ENCODE measurements at places on chromosomes 6 and 20.

GRCh38 chr6:112331306-112331705 is 15.8 kb upstream of the RFPL4B start:
- DNase-seq: no peak

DNA sequence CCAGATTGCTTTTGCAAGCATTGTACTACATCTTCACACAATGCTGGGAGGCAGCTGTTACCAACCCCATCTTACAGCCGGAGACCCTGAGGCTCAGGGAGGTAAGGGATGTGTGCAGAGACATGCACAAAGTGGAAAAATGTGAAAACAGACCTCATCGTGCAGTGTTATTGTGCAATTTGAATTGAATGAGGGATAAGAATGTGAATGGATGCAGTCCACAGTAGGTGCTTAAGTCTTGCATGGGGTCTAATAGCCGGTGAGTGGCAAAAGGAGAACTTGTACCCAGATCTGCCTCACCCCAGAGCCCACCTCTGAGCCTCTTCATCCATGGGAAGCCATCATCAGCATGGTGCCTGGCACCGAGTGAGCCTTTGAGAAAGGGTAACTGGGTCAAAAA is 42.1 kb downstream of the SLC52A3 start:
- DNase-seq: no peak

DNA sequence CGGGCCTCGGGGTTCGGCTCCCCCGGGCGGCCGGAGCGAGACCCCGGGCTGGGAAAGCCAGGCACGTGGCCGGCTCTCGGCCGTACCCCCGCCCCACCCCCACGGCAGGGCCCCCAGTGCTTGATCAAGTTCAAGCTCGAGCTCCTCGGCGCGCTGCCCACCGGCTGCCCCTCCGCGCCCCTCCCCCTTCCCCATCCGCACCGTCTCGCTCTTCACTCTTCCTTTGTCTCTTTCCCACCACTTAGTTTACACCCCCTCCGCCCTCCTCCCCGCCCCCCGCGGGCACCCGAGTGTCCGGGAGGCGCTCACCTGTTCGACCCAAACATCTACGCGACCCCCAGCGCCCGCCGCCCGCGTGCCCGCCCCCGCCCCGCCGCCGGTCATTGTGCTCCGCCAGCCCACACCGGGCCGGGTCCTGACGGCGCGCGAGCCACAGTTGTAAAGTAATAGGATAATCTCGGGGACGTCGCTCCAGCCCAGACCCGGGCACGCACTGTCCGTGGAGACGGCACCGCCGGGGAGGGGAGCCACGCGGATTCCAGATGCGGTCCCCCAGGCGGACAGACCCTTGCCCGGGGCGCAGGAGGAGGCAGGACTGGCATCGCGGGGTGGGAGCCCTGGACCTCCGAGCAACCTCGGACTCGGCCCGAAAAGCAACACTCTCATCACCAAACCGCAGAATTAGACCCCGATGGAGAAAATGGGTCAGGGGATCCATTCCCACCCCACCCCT is 100.7 kb downstream of the NOL4L start:
- DNase-seq: no peak

- DNase-seq: no peak
These were observed 178.8 kb downstream of the IBTK start for GRCh38 chr6:82068721-82069120.

- DNase-seq: no peak
These were observed 244.4 kb upstream of the TCF21 start for GRCh38 chr6:133644548-133644891.

DNA sequence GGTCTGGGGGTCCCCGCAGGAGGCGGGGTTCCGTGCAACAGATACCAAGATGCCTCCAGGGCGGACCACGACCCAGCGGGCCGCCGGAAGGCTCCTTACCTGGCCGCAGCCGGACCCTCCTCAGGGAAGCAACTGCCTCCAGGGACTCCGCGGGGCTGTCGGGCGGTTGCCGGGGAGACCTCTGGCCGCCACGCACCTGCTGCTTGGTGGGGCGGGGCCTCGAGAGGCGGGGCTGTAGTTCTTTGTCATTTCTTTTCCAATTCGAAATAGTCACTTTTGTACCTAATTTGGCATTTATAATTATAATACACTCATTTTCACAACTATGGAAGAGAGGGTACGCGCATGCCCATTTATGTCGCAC is 647 bp downstream of the AK9 start:
- peak; percentile 25 for DNase-seq

- no peak for DNase-seq
These were observed 21.9 kb upstream of the RAB22A start for GRCh38 chr20:58287638-58288037.

GRCh38 chr20:53622247-53623133 is 28.9 kb upstream of the ZNF217 start:
- DNase-seq: no peak

- no peak for DNase-seq
These were observed 72.7 kb downstream of the SOX4 start for GRCh38 chr6:21666201-21666691.

- DNase-seq: no peak
These were observed 14.8 kb downstream of the ERMARD start for GRCh38 chr6:169766232-169766631.

DNA sequence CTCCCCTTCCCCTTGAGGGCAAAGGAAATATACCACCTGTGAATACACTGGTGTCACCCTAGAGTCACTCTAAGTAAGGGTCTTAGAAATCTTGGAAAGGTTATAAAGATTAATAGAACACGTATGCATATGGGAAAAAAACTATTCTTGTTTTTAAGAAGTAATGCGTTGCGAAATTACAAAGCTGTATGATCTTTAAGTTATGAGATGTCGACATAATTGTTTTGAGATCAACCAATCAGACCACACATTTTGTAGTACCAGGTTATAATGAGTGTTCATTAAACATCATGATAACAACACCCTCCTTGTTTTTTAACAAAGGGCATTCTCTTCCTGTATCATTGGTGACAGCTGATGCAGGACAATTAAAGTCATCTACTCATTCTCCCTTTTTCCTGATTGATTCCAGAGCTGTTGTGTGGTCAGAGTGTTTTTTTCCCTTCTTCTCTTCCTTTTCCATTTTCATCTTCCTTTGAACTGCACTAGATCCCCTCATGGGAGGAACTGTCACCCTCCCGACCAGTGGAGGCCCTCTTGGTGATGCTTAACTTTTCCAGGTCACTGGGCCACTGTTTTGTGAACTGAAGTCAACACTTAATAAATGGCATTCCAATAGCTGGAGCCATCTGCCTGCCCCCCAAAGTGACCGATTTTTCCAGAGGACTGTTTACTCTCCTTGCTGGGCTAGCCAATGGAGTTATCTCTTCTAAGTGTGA is 37.0 kb downstream of the PRDM1 start:
- DNase-seq: no peak

DNA sequence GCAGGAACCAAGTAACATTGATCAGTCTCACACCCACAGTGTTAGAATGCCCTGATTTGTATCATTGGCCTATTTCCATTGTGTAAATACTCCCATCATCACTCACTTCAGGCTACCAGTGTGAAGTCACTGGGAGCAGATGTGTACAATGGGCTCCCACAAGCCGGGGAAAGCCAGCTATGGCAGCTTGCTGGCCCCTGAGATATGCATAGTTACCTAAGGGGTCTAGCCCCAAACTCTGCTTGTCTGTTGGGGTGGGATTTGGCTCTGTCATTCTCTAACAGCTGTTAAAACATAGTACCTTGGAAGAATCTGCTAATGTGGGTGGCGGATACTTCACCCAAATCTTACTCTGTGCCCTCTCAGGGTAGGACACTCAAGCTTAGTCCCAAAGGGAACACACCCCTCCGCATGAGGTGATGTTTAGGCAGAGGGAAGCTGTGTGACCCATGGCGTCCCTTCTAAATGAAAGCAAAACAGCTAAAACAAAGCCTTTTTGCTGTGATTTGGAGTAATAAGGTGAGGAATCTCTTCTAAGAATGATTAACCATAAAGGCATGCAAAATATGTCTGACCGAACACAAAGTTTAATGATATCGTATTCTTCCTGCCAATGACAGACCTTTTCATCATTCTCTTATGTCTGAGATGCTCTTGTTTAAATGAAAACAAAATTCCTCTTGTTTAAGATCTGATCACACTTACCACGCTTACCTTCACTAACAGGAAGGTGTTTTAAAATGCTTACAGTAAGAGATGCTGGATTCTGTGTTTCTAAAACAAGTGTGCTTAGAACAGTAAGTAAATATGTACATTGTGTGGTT is 45.9 kb upstream of the PXDC1 start:
- no peak for DNase-seq

GRCh38 chr6:49054311-49054710 is 408.7 kb downstream of the MMUT start:
- no peak for DNase-seq

DNA sequence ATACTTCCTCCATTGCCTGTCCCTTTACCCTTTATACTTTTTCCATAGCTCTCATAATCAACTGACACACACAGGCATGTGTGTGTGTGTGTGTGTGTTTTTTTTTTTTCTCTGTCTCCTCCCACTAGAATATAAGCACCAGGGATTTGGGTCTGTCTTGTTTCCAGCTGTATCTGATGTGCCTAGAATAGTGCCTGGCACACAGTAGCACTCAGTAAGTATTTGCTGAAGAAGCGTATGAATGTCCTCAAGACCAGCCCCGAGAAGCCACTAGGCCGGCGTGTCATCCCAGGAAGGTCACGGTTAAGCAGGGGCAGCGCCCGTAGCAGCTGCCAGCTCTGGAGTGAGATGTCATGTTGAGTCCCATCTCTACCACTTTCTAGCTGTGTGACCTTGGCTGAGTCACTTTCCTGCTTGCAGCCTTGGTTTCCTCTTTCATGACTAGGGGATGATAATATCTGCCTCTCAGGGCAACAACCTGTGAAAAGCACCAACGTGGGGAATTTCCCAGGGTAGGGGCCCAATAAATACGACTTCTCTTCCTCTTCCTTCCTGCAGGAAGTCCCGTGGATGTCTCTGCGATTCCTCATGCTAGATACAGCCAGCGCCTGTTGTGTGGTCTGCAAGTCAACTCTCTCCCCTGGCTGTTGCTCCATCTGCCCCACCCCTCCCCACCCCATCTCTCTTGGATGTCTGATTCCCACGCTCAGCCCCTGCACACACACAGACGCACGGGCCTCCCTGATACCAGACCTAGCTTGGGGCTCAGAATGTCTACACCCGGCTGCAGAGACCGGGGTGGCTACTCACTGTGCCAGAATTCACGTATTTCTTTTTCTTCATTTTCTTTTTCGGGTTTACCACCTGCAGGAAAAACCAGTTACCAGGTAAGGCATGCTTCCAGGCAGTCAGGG is 58.1 kb downstream of the RAB44 start:
- peak; percentile 56 for DNase-seq

GRCh38 chr6:29666826-29667130 is 9.9 kb downstream of the MOG start:
- no peak for DNase-seq

GRCh38 chr20:53937339-53937741 is 133.1 kb downstream of the BCAS1 start:
- no peak for DNase-seq

- DNase-seq: no peak
These were observed 78.6 kb downstream of the RCAN2 start for GRCh38 chr6:46412662-46413061.

- no peak for DNase-seq
These were observed 19.0 kb upstream of the ADGRF4 start for GRCh38 chr6:47679322-47679906.

DNA sequence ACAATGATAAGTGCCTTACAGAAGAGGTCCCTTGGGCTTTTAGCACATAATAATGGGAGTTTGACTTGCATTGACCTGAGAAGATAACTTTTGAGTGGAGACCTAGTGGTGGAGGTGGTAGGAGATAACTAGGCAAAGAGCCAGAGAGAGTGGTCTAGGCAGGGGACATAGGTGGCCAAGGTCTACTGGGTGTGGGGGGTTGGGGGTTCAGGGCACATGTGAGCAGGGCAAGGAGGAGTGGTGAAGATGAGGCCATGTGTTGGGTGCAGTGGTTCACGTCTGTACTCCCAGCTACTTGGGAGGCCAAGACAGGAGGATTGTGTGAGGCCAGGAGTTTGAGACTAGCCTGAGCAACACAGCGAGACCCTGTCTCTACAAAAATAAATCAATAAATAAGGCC is 74.3 kb upstream of the CTNNBL1 start:
- DNase-seq: no peak

- no peak for DNase-seq
These were observed 28.3 kb downstream of the MRS2 start for GRCh38 chr6:24431045-24431451.

DNA sequence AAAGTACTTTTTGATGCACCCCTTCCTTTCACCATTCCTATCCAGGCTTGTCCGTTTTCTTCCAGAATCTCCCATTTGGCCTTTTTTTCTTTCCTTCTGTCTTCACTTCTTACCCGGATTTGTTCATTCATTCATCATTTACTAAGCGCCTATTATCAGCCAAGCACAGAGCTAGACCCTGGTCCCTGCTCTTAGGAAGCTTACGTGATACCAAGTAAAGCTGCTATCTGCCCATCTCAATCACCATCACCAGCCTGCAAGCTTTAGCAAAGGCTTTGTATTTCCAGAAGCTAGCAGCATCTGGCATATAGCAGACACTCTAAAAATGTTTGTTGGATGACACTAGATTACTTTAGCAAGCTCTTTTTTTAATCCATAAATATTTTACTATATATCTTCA is 4.8 kb downstream of the NDRG3 start:
- no peak for DNase-seq

GRCh38 chr6:100573166-100573565 is 108.4 kb upstream of the SIM1 start:
- no peak for DNase-seq

- no peak for DNase-seq
These were observed 196.4 kb downstream of the SIM1 start for GRCh38 chr6:100268326-100268725.

DNA sequence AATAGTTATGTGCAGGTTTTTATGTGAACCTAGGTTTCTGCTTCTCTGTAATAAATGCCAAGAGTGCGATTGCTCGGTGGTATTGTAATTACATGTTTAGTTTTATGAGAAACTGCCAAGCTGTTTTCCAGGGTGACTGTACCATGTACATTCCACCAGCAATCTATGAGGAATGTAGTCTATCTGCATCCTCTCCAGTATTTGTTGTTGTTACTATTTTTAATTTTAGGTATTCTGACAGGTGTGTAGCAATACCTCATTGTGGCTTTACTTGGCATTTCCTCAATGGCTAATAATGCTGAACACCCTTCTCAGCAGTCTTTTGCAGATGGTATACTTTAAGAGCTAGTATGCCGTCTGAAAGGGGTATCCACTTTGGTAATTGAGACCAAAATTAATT is 142.1 kb downstream of the BMP2 start:
- DNase-seq: no peak

- DNase-seq: peak; percentile 31
These were observed 41.9 kb upstream of the SUPT3H start for GRCh38 chr6:45419571-45420082.

DNA sequence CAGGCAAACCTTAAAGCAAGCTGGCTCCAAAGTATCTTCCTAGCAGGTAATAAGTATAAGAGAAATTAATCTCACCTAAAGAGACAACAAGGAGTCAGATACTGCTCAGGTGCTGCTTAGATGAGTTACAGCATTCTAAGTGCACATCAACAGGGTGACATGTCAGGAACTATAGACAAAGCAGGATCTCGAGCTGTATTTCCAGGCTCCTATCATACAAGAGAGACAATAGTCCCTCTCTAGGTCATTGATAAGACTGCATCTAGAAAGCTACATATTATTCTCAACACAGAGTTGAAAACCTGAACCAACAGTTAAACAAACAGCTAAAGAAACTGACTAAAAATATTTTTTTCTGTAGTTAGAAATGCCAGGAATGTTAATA is 3.9 kb downstream of the PTPRK start:
- DNase-seq: no peak
